ENCODE measurements at places on chromosomes 1 and 21. TPM values are rescaled to one million over a fixed set of nuclear protein-coding genes. Genes with fewer than 3 reads are reported as not detected.
A peak's percentile ranks its signal among the peaks of the same experiment; 100 is the strongest.

- peak; percentile 87 for DNase-seq
Observed at GRCh38 chr1:202213361-202214088, 19.9 kb downstream of the LGR6 start.

GRCh38 chr1:112515311-112516009 is 6.7 kb downstream of the WNT2B start:
- peak; percentile 87 for DNase-seq

- DNase-seq: no peak
Observed at GRCh38 chr1:110440877-110441276, 10.1 kb upstream of the PROK1 start.

Gene MARK1
- 5.3 TPM for total RNA-seq

DNA sequence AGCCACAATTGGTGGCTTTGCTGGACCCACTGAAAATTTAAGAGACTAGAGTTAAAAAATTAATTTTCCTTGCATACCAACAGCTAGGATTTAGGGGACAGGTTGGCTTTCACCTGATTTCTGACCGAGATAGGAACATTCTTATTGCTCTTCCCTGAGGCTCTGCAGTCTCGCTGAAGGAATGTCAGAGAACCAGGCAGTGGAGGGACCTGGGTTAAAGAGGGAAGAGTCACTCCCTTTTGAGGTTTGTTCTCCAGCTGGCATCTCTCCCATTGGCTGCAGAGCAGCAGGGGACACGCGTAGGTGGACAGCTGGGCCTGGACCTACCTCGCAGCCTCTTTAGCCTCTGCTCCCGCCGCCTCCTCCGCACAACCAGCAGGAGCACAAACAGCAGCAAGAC is 207.5 kb downstream of the PCP4 start:
- DNase-seq: no peak

Gene ARMH1
- 4.6 TPM for total RNA-seq

DNA sequence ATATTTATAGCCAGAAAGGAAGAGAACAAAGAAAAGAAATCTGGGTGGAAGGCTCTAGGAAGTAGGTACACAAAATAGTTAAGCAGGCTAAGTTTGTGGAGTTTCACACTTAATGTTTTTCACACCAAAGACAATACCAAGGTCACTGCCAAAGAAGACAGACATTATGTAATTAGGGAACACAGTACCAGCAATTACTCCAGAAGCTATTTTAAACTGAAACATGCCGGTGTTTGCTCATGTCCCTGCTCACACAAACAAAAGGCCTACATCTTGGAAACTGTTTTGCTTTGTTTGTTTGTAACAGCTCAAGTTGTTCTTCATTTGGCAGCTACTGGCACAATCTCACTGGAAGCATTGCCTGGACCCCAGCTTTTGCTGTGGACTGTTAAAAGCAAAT is 88.5 kb upstream of the DAB1 start:
- no peak for DNase-seq

GRCh38 chr1:150511551-150511950 is 3.6 kb downstream of the ECM1 start:
- no peak for DNase-seq

- peak; percentile 33 for DNase-seq
Observed at GRCh38 chr1:230174471-230175162, 107.6 kb downstream of the GALNT2 start.

Gene RHEX
- not detected for total RNA-seq

DNA sequence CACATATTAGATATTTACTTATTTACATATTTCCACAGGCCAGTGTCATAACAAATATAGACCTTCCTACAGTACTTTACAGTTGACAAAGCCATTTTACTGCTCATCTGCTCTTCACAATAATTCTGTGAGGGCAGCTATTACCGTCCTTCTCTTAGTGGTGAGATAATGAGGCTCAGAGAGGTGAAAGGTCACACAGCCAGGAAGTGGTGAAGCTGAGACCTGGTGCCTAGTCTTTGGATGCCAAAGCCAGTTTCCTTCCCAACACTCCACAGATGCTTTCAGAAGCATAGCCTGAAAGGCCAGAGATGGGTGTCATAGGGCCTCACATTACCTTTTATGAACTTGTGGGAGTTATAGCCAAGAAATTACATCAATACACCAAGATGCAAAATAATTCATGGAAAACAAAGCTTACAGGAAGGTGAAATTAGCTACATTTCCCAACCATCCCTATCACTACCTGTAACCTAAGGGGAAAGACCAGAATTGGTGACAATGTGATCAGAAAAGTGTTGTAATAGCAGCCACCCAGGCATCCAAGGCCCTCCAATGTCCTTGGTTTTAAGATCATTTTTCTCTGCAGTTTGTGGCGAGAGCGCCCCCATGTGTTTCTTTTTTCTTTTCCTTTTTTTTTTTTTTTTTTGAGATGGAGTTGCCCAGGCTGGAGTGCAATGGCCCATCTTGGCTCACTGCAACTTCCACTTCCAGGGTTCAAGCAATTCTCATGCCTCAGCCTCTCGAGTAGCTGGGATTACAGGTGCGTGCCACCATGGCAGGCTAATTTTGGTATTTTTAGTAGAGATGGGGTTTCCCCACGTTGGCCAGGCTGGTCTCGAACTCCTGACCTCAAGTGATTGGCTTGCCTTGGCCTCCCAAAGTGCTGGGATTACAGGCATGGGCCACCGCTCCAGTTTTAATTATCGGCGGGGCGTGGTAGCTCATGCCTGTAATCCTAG is 26.5 kb upstream of the RPL11 start:
- peak; percentile 61 for DNase-seq

DNA sequence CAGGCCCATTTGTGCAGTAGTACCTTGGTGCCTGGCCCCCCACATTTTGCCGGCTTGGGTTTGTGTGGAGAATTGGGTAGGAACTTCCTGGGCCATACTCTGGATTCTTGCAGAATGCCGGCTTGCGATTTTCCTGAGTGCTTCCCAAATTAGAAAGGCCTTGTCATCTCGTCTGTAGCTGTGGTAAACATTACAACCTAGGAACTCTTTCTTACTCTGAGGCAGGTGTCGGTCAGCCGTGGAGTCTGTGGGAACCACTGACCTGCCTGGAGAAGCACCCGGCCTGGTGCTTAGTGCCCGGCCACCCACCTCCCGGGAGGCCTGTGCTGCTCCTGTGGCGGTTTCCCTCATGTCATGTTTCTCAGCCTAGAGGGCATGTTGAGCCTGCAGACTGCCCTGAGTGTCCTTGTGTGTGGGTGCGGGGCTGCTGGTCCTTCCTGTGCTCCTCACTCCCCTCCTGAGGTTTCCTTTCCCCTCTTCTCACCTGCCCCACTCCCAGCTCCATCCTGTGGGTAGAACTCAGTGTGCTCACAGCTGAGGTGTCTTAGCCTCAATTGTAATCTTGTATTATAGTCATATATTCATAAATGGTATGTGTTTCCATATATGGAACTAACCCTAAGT is 64.7 kb downstream of the S100B start:
- DNase-seq: no peak

Gene C1orf185
- not detected for total RNA-seq

Gene TTC24
- not detected for total RNA-seq

- no peak for DNase-seq
Observed at GRCh38 chr1:183585038-183585437, 5.2 kb downstream of the NCF2 start.

DNA sequence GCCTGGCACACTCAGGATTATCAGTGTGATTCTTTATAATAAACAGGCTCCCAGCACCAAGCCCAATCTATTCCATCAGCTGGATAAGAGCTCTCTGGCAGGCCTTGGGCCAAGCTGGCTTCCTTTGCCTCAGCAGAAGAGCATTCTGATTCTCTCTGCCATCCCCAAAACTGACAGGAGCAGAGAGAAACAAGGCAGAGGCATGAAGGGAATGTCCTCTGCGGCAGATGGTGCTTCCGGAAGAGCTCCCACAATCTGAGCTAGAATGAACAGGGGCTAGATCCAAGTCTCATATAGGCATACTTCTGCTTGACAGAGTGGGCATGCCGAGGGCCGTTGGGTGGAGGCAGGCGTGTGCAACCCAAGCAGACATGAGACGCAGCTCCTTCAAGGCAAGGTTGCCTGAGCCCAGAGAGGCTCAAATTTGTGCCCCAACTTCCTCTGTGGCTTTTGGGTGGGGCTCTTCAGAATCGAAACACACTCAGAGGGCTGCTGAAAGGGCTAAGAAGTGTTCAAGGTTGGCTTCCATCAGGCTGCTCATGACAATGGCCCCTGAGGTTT is 4.0 kb downstream of the CAPN2 start:
- no peak for DNase-seq

GRCh38 chr1:44220001-44220751 is 6.9 kb downstream of the DMAP1 start:
- DNase-seq: no peak

DNA sequence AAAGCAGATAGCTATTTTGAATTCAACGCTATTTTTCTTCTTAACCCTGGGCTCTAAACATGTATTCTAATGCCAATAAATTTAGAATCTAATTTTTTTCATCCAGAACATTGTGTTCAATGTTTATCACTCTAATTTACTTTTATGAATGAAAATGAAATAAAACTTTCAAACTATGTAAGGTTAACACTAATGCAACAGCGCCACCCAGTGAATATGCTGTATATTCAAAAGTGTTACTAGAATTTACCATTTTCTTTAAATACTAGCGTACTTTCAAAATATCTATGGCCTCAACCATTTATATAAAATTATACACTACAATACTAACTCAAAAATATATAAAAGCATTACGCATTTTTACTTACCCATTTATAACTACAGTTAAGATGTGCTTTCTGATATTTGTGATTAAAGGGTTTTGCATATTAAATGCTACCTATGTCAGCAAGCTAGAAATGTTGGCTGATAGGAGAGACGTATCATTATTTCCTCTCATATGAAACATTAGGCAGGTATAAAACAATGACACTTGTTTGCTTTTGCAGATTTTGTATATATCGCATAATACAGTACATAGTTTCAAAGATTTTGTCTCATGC is 5.9 kb upstream of the NUF2 start:
- peak; percentile 58 for DNase-seq

Gene KCNK1
- 50.1 TPM for total RNA-seq

Gene PKP1
- 0.44 TPM for total RNA-seq

Gene EFHD2
- 47.6 TPM for total RNA-seq

- DNase-seq: no peak
Observed at GRCh38 chr1:50724626-50725286, 235.3 kb downstream of the FAF1 start.

DNA sequence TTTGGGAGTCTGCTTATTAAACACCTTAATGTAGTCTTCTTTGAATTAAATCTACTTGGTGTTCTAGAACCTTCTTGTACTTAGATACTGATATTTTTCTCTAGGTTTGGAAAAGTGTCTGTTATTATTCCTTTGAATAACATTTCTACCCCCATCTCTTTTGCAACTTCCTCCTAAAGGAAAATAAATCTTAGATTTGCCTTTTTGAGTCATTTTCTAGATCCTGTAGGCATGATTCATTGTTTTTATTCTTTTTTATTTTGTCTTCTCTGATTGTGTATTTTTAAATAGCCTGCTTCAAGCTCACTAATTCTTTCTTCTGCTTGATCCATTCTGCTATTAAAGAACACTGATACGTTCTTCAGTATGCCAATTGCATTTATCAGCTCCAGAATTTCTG is 155.9 kb upstream of the NEGR1 start:
- no peak for DNase-seq

DNA sequence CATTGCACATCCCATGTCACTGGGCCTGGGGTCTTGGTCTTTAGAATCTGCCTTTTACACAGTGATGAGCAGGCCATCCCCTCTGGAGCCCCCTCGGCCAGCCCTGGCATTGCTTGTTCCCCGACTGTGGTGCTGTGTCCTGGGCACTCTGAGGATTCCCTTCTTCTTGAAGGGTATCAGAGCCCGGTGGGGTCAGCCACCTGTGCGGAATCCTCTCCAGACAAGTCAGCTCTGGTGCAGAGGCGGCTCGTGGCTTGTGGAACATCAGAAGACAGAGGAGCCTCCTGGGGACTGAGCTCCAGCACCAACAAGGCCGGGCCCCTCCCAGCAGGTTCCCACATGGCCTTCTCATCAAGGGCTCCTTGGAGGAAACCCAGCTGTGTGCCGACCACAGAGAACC is 57.9 kb upstream of the AJAP1 start:
- no peak for DNase-seq

Gene IL19
- total RNA-seq: not detected

Gene USH2A
- total RNA-seq: 3.1 TPM

- no peak for DNase-seq
Observed at GRCh38 chr21:40445349-40445921, 401.5 kb downstream of the DSCAM start.

Gene AQP10
- not detected for total RNA-seq

- no peak for DNase-seq
Observed at GRCh38 chr1:6858596-6858995, 73.3 kb downstream of the CAMTA1 start.

DNA sequence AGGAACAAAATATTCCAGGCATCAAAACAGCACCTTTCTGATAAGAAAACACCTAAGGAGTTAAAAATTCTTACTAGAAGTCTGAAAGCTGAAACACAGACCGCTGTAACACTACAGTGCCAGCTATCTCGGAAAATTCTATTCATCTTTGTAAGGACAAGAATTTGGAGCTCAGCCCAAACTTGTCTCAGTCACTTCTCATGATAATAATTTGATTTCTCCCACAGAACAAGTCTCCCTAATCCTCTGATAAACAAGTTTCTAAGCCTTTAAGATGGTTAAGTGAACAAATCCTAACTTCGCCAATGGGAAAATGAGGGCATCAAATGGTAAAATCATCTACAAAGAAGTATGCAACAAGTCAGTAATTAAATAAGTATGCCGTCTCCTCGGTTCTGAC is 59.9 kb downstream of the SIPA1L2 start:
- DNase-seq: no peak

Gene GPR25
- total RNA-seq: not detected

GRCh38 chr1:229137271-229137670 is 133.6 kb upstream of the RAB4A start:
- DNase-seq: no peak

- no peak for DNase-seq
Observed at GRCh38 chr1:80594013-80594412, 1206.7 kb upstream of the ADGRL2 start.

DNA sequence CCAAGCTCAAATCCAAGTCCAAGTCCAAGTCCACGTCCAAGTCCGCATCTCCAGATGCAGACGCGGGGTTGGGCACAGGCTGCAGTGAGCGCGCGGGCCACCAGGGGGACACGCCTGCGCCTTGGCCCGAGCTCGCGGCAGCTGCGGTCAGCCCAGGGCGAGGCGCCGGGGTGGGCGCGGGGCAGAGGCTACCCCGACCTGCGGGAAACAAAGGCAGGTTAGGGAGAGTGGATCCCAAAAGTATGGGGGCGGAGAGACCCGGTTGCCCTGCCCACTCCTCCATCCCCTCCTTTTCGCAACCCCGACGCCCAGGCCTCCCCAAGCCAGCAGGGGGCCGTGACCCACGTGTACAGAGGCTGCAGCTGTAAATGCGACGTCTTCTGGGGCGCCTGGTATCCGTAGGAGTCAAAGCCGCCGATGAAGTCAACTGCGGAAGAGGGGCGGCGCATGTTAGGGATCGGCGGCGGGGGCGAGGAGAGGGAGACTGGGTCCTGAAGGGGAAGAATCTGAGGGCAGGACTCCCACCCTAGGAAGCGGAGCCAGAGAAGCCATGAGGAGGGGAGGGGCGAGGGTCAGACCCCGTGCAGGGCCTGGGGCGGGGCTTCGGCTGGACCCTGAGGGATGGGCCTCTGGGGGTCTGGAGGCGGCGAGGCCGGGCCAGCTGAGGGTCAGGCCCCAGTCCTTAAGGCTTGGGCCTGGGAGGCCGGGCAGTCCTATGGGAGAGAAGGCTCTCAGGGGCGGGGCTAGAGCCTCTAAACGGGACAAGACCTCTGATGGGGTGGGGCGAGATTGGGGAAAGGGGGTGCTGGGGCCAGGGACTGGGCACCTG is 58.0 kb downstream of the NKAIN1 start:
- DNase-seq: peak; percentile 91

Gene PLA2G2D
- total RNA-seq: not detected

- no peak for DNase-seq
Observed at GRCh38 chr1:221793439-221794078, 51.7 kb upstream of the DUSP10 start.

Gene SPATA45
- not detected for total RNA-seq

Measured in endodermal cell (in vitro differentiated cells).